Caki2 (cell line): ENCODE measurements at places on chromosomes 1 and 21. TPM values are rescaled to one million over a fixed set of nuclear protein-coding genes. Genes with fewer than 3 reads are reported as not detected.

GRCh38 chr1:10969267-10969970, 43.0 kb upstream of the TARDBP start:
- DNase-seq, result no peak

GRCh38 chr1:26315874-26316850, 1.6 kb upstream of the CD52 start:
- no peak for DNase-seq

DNA sequence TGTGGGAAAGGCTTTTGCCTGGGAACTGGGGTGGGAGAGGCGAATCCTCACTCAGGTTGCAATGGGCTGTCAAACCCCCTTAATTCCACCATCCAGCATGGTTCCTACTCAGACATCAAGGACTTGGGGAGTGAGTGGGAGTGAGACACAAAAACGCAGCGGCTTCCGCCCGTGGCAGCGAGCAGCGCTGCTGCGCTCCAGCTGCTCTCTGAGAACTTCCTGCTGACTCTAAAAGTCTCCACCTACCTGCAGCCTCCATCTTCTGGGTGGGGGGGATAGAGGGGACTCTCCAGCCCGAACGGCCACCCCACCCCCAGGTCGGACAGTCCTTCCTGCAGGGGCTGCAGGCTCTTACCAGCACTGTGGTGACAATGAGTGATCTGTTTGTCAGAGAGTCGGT, 184.4 kb downstream of the GRIK3 start:
- no peak for DNase-seq

DNA sequence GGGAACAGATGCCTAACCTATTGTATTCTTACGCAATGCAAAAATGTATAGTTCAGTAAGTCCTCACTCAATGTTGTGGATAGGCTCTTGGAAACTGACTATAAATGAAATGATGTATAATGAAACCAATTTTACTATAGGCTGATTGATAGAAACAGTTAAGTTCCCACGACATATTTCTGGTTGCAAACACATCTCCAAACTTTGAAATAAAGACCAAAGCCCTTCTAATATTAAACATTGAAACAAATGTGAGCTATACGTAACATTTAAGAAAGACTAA, 29.1 kb downstream of the MAP3K21 start:
- no peak for DNase-seq

- DNase-seq, result no peak
These were observed 161.3 kb upstream of the POU3F1 start for GRCh38 chr1:38207906-38208305.

GRCh38 chr1:234609691-234610042, 311 bp downstream of the IRF2BP2 start:
- DNase-seq, result no peak

- no peak for DNase-seq
These were observed at the start of gene OR6Y1 for GRCh38 chr1:158554352-158554751. OR6Y1 (minus strand) TSS chr1:158554405; CDS start chr1:158548105, 6,300 bp downstream.

GRCh38 chr1:30757352-30758120, at the start of gene LAPTM5:
LAPTM5 (minus strand) TSS chr1:30757774; CDS start chr1:30757745, 29 bp downstream.
- no peak for DNase-seq

DNA sequence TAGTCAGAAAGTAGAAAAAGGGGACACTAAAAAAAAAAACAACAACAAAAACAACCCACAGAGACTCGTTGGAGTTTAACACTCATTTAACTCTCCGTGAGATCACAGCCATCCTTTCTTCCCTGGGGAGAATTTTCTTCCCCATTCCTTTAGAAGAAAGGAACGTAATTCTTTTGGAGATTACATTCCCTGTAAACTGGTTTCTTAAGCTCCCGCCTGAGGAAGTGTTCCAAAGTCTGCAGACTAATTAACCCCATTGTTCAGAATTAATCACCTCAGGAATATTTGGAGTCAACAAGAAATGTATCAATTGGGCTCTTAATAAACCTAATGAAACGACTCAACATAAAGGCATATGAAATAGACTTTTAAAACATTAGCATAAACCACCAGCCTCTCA, 228.2 kb upstream of the CSF3R start:
- no peak for DNase-seq

DNA sequence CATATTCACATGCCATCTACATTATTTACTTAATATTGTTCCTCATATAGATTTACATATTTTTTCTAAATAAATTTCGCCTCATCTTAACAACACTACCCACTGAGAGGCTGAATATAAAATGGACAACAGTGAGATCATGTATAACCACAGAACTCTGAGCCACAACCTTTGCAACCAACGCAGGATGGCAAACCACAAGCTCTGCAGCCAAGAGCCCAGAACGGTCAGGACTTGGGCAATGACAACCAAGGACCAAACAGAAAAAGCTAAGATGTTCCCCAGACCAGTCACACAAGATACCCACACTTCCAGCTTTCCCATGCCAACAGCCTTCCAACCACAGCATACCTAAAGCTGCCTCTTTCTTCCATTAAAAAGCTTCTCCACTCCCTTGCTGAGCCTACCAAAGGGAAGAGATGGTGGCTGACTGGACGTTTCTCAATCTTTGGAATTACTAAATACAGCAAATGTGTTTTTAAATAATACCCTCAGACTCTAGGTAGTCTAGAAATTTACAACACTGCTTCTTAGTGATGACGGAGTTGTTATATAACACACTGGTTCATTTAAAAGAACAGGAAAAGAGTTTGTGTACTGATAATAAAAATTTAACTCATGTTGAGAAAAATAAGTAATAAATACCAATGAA, 117.9 kb downstream of the AKT3 start:
- no peak for DNase-seq

GRCh38 chr1:77271852-77272580, 9.8 kb upstream of the AK5 start:
- peak; percentile 10 for DNase-seq

DNA sequence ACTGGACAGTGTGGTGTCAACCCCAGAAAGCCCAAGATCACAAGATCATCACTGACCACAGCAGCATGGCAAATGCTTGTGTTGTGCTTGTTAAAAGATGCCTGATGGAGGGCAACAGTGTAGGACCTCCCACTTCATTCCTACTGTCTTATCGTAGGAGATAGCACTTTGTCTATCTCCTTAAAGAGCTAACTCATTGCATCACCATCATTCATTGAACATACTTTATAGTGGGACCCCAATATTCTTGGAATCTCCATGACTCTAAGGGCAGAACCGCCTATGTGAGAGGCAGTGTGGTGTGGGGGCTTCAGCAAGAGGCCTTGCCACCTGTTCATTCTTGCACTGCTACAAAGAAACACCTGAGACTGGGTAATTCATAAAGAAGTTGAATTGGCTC, 5.0 kb upstream of the SH2D1B start:
- no peak for DNase-seq

GRCh38 chr1:201095581-201095980, 16.6 kb downstream of the CACNA1S start:
- no peak for DNase-seq

DNA sequence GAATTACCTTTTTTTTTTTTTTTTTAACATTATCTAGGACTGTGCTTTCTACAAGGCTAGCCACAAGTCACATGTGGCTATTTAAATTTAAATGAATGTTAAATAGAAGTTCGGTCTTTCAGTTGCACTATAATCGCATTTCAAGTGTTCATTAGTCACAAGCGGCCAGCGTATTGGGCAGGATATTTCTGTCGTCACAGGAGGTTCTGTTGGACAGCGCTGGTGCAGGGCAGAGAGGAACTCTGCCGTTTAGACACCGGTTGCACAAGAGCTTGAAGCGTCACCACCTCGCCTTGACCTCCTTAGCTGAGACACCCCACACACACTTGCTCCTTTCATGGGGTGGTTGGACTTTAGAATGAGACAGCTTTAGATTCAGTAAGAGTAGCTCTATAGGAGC, 64.1 kb downstream of the BACE2 start:
- DNase-seq, result no peak

- DNase-seq, result peak; percentile 39
These were observed 18.5 kb downstream of the CAMK1G start for GRCh38 chr1:209601809-209602657.

GRCh38 chr1:93416183-93416582, 31.7 kb upstream of the FNBP1L start:
- no peak for DNase-seq

GRCh38 chr1:78351551-78352216, 139.1 kb upstream of the PTGFR start:
- DNase-seq, result no peak

DNA sequence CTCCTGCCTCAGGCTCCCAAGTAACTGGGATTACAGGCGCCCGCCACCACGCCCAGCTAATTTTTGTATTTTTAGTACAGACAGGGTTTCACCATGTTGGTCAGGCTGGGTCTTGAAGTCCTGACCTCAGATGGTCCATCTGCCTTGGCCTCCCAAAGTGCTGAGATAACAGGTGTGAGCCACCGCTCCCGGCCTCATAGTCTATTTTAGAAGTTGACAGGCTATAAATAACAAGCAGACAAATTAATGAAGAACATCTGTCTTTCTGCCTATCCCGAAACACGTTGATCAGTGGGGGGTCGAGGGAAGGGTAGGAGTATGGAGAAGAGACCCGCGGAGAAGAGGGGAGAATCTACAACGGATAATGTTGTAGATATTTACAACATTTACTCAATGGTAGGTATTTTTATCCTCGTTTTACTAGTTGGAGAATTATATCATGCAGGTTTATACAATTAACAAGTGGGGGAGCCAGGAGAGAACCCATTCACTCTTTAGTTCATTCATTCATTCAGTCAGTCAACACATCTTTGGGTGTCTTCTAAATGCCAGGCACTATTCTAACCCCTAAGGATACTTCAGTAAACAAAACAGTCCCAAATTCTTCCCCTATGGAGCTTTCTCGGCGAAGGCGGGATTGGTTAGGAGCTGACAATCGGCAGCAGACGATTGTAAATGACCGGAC, 497 bp upstream of the IFNAR2 start:
- DNase-seq, result no peak

GRCh38 chr21:29145354-29145782, 14.9 kb downstream of the MAP3K7CL start:
- peak; percentile 43 for DNase-seq

- DNase-seq, result no peak
These were observed 5.1 kb downstream of the CA14 start for GRCh38 chr1:150262388-150263320.

GRCh38 chr1:165351863-165352441, 4.6 kb downstream of the LMX1A start:
- DNase-seq, result no peak

GRCh38 chr1:210687582-210688279, 359.0 kb downstream of the HHAT start:
- DNase-seq, result peak; percentile 11

DNA sequence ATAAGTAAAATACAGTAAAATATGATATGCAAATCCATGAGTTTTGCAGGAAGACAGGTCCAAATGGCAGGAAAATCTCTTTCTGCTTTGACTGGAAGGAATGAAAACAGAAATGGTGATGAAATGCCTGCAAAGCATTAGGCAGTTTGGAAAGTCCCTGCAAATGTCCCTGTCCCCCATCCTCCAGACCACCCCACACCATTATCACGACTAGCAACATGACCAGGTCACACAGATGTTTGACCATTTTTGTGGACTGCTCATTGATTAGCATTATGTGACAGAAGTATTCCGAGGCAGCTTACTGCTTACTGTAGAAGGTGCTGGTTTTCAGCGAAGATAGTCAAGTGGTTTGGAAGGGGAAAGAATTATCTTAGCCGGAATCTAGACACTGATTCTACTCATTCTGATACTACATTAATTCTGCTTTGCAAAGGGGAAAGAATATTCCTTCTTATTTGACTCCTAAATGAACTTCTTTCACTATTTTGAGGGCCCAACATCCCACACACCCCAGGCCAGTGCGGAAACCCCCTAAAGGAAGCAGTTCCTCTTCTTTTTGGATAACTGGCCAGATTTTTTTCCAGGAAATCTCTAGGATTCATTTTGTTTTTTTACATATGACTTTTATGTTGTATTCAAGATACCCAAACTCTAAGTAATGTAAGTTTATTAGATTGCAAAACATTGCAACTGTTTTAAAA, 9.5 kb upstream of the CR2 start:
- DNase-seq, result no peak

- DNase-seq, result peak; percentile 99
These were observed 71.6 kb downstream of the PLEKHA6 start for GRCh38 chr1:204288021-204288588.

- no peak for DNase-seq
These were observed 170.0 kb downstream of the LTN1 start for GRCh38 chr21:28822486-28823335.

DNA sequence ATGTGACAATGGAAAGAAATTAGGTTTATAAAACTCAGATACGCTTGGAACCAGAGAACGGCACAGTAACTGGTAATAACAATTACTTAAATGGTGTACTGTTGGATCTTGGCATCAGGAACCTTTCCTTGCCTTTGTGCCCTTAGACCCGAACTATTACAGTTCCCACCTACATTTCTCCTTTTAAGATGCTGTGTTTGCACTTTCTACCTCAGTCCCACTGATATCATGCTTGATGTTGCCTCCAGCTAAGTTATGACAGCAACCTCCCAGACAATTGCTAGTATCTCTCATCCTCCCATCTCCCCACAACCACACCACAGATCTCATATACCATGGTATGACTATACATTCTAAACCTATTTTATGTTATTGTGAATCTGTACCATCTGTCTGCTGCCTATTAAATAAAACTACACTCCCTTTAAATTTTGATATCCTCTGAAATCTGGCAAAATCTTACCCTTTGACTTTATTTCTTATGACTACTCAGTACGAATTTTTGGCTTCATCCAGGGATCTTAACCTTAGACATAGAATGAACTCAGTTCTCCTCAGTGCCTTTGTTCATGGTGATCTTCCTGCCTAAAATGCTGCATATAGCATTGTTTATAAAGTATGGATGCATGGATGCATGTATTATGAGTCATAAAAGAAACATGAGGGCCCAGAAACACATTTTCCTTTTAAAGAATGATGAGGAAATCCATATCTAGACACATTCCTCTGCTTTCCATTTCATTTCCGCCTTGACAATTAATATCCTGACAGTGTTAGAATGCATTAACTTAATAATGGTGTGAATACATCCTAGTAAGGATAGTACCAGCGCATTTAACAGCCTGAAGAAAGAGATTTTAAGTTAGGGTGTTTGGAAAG, 64.1 kb downstream of the LRRC8D start:
- no peak for DNase-seq

GRCh38 chr1:205775717-205776056, 405 bp upstream of the RAB29 start:
- DNase-seq, result no peak

- DNase-seq, result no peak
These were observed 70.6 kb upstream of the GJB5 start for GRCh38 chr1:34684266-34684665.

Gene MCOLN2
- 3.1 TPM in 1 of 2 replicates, not detected in the other for total RNA-seq

Gene KAZN
- total RNA-seq, result 7.0 and 9.7 TPM in 2 replicates

Gene GRHL3
- 0.03 and 0.26 TPM in 2 replicates for total RNA-seq

Gene LRRC7
- total RNA-seq, result not detected in 2 replicates

Gene DNAJC11
- total RNA-seq, result 34.8 and 36.9 TPM in 2 replicates

Gene CNN3
- total RNA-seq, result 95.0 and 106 TPM in 2 replicates

Gene DNALI1
- total RNA-seq, result 0.72 and 2.5 TPM in 2 replicates

Gene PROX1
- not detected in 2 replicates for total RNA-seq

Gene EFNA1
- 2.5 and 19.2 TPM in 2 replicates for total RNA-seq

Gene LRP8
- total RNA-seq, result 23.9 and 43.5 TPM in 2 replicates

Gene WNT9A
- total RNA-seq, result 1.1 and 2.7 TPM in 2 replicates

Gene RNU1-2
- total RNA-seq, result not detected in 2 replicates
